ENCODE measurements at places on chromosomes 2 and 18.
A peak's percentile ranks its signal among the peaks of the same experiment; 100 is the strongest.

DNA sequence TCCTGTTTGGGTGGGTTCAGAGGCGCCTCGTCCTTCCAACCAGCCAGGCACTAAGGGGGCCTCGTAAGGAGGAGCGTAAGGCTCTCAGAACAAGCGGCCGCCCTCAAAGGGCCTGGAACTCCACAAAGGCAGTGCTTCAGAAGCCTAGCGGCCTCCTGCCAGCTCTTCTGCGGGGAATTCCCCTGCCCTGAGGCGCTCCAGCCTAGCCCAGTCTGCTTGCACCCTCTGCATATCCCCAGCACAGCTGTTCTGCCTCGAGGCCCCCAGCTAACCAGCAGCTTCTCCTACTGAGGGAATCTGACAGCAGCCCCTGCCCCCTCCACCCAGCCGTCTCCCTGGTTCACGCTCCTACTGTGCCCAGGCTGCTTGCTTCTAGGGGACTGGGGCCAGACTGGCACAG, 265.9 kb downstream of the TFCP2L1 start:
- DNase-seq = no peak

DNA sequence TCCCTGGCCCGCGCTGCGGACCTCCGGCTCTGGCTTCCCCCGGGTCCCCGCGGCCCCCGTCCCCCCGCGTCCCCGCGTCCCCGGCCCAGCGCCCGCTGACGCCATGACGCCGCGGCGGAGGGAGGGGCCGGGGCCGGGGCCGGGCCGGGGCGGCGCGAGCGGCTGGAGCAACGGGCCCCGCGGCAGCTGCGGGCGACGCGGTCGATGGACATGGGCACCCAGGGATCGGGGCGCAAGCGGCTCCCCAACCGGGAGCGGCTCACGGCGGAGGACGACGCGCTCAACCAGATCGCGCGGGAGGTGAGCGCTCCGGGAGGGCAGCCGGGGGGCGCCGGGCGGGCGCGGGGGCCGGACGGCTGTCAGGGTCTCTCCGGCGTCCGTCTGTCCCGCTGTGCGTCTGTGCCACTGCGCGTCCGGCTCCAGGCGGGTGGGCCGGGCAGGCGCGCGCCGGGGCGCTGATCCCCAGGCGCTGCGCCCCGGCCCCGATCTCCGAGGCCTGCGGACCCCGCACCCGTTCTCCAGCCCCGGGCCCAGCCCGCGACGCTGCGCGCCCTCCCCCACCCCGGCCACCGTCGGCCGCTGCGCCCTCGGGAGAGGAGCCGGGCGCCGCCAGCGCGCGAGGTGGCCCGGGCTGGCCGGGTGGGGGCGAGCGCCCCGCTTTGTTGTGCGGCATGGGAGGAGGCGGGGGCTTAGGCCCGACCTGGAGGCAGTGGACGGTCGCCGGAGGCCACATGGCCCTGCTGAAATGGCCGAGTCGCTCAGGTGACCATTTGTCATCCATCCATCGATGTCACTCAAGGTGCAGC, at the start of gene LRRFIP1:
Gene LRRFIP1 (plus strand): TSS at position 147 of the 806 bp plus-strand sequence. CDS start 58 bp downstream, at position 205.
- no peak for DNase-seq

DNA sequence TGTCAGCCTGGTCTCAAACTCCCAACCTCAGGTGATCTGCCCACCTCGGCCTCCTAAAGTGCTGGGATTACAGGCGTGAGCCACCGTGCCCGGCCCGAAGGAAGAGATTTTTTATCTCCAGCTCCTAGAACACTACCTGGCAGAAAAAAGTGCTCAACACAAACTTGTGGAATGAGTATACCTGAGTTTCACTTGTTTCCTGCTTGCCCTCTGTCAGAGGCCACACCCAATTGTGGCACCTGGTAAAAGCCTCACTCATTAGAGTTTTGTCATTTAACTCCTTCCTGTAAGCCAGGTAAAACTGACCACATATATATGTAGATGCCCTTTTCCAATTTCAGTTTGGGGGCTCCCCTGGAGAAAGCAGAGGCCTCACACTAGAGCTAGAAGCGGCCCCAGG, 42.2 kb upstream of the RTN4 start:
- DNase-seq = no peak

- DNase-seq = no peak
Measured at GRCh38 chr2:80329491-80329890, 24.9 kb upstream of the LRRTM1 start.

GRCh38 chr2:158112992-158113391, 11.3 kb downstream of the UPP2 start:
- DNase-seq = no peak

GRCh38 chr2:9708683-9709538, 78.1 kb upstream of the YWHAQ start:
- peak; percentile 68 for DNase-seq

DNA sequence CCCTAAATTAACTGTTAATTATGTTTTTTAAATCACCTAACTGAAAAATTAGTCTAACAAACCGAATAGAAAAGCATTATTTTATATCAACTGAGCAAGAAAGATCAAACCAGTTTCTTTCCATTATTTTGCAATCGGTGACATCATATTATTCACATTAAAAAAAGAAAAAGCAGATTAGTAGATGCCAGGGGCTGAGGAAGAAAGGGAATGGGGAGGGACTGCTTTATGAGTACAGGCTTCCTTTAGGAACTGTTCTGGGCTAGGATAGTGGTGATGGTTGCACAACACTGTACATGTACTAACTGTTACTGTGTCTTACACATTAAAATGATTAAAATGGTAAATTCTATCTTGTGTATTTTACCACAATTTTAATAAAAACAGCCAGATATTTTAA, 59.3 kb downstream of the COBLL1 start:
- DNase-seq = no peak

- DNase-seq = no peak
Measured at GRCh38 chr18:37669991-37670534, 104.5 kb upstream of the CELF4 start.

DNA sequence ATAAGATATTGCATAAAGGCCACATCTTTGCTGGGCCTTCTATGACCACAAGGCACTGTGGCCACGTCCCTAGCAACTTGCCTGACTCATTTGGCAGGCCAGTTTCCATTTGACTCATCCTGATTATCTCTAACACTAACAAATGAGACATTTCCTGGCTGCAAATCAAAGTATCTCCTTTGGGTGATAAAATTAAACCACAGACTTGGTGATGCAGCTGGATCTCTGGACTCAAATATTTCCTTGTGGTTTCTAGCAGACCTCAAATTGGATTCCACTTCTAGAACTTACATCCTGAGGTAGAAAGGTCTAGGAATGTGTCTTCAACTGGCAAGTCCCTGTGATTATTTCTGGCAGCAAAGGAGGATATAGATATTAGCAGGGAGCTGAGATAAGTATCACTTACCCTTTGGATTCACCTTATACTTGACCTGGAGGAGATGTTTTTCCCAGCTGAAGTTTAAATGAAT, 167.9 kb upstream of the NXPH2 start:
- no peak for DNase-seq

DNA sequence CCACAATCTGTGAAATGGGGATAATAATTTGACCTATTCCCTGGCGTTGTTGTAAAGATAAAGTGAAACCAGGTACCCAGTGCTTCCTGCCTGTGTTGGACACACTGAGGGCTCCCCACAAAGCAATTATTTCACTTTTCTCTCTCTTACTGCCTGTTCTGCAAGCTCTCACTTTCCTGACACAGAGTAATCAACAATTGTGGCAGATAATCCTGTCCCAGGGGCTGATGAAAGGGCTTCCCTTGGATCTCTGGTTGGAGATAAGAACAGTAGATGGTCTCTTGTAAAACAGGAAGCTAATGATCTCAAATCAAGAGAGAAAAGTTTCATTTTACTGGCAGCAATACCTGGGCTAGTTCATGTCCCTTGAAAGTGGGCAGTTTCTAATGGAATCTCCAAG, 190.4 kb upstream of the EPHA4 start:
- DNase-seq = no peak

DNA sequence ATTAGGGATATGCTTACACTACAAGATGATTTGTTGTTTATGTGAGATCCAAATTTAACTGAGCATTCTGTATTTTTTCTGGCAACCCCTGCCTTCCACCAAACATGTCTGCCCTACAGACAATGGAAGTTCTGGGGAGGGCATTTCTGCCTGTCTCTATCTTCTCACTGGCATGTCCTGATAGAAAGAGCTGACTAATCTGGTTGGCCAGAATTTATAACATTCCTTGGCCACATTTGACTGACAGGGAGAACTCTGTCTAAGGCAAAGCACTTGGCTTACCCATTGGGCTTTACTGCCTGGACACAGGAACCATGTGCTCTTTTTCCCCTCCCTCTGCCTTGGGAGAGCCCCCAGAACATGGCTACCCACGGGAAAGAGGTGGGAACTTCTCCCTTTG, 70.6 kb upstream of the TMEM178A start:
- no peak for DNase-seq

DNA sequence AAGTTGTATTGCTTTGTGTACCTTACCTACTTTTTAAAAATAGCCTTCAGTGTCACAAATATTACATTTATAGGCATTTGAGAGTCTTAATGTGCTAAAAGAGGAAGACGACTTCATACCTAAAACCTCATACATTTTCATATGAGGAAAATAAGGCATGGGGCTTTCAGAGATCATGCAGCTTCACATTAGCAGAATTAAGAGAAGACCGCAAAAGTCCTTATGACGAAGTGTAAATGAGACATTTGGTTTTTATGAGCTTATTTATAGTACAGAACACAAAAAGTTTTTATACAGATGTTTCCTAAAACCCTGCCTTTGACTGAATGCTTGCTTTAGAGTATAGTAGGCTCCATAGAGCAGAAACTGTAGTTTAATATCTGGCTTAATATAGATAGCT, 10.1 kb upstream of the CCDC138 start:
- DNase-seq = no peak

DNA sequence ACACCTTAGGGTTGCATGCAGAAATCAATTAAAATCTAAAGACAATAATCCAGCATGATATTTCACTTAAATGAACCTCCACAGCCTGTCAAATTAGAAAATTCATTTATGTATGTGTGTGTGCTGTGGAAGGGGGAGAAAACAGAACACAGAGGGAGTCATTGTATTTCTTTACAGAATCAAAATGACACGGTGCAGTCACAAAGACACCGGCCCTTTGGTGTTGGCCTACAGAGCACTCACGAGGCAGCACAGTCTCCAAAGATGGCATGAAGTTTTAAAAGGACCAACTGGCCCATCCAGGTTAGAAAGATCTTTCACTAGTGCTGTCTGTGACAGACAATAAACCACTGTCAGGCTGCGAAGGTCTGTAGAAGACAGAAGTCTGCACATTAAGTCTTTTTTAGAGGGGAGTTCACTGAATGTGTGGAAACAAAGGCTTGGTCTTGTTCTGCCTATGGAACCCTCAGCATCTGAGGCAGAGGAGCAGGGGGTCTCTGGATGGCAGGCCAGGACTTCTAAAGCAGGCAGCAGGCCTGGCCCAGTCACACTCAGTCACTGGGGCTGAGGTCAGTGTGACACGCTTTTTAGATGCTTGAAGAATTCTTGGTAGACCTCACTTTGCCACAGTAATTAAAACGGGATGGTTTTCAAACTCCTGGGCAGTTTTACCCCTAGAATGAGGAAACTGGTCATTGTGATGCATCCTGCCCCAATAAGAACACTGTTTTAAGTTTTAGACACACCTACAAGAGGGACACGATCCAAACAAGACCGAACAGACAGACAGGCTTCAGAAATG, 184.9 kb downstream of the AFF3 start:
- no peak for DNase-seq

DNA sequence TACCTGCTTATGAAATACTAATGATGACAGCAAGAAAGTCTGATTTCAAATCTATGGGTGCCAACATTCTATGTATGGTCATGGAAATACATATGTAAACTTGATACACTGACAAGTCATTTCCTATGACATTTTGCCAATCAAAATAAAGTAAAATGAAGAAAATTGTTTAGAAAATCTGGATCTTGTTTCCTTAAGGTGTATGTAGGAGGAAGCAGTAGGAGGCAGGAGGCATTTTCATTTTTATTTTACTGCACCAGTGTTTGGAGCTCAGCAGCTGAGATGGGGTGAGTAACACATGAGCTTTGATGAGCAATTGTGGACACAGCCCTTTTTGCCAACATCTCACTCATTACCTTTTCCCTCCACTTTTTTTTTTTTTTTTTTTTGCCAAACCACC, 167.0 kb downstream of the AFF3 start:
- no peak for DNase-seq

DNA sequence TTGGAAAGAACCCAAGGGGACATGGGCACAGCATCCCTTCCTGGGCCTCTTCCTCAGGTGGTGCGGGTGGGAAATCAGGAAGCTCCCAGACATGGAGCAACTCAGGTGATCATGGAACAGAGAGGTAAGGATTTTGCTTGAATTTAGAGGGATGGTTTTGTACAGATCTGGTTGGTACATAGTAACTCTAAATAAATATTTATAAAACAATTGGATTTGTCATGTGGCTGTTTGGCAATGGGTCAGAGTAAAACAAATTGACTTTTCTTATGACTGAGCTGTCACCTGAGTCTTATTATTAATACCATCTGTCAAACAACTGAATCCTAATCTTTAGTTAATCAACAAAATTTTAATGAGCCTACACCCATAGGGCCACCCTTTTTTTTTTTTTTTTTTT, 19.4 kb upstream of the TMEM178A start:
- DNase-seq = no peak

DNA sequence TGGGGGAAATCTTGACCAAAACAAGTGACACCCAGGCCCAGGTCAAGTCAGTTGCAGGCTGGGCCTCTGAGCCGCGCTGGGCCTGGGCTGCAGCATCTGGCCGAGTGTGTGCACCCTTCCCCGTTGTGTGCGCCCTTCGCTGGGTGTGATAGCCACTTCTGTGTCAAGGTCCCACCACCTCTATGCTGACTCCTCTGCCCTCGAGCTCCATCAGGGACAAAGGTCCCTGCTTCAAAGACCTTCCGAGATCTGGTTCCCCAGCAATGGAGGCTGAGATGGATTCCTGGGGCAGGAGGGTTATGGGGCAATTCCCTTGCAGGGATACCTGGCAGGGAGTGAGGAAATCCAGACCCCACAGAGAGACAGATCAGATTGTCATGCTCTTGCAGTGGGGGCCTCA, 93.6 kb downstream of the PIEZO2 start:
- no peak for DNase-seq

DNA sequence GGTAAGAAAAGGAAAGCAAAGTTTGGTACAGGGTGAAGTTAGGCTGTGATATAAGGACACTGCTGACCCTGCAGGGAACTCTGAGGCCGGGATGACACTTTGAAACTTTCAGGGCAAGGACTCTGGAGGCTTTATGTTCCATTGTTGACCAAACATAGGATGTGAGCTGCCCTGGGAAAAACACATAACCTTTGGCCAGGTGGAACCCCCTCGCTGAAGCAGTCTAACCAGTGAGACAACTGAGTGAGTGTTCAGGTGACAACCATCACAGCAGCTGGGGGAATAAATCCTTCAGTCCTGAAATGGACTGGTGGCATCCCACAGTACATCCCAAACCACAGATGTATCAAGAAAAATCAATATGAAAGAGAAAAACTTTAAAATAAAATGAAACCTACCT, 280.9 kb upstream of the CDH2 start:
- DNase-seq = no peak

GRCh38 chr2:8486141-8486540, 195.7 kb upstream of the ID2 start:
- no peak for DNase-seq

GRCh38 chr2:42947809-42948600, 155.6 kb upstream of the HAAO start:
- DNase-seq = no peak

GRCh38 chr18:29439398-29439797, 1262.5 kb upstream of the CDH2 start:
- DNase-seq = no peak

- no peak for DNase-seq
Measured at GRCh38 chr2:195238379-195238778, 418.6 kb upstream of the SLC39A10 start.
